ENCODE measurements at places on chromosomes 2 and 18.

DNA sequence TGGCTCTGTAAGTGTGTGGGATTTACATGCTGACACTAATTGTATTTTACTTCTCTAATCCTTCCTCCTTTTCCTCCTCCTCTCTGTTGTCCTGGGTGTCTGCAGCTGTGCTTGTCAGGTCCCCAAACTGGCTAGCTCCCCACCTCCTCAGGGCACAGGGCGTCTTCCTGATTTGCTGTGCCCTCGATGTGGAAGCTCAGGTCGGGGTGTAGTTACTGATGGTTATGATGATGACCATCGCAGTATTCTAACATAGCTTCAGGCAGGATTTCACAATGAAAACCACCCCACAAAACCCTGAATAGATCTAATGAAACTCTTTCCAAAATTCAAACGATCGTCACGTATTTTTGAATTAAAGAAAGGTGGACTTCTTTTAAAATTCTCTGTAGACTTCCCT, 428.4 kb downstream of the TGIF1 start:
- DNase-seq: no peak

GRCh38 chr2:212536817-212537725, 1.5 kb downstream of the ERBB4 start:
- DNase-seq: no peak

GRCh38 chr18:58338141-58338540, 290.8 kb downstream of the ALPK2 start:
- no peak for DNase-seq

DNA sequence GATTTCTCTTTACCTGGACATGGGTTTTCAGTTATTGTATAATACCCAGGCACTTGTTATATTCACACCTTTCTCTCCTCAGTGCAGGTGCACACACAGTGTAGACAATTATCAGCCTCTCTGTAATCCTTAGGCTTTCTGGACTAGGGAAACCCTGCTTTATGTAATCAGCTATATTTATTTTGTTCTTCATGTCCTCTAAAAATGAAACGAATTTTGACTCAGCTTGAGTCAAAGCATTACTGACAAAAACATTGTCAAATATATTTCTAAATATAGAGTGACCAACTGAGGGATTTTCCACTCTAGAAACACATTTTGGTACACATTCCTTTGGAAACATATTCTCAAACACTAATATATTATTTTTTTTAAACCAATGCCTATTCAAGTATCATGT, 144.8 kb upstream of the GULP1 start:
- no peak for DNase-seq

- no peak for DNase-seq
These were observed 8.2 kb downstream of the GDF7 start for GRCh38 chr2:20674974-20675679.

DNA sequence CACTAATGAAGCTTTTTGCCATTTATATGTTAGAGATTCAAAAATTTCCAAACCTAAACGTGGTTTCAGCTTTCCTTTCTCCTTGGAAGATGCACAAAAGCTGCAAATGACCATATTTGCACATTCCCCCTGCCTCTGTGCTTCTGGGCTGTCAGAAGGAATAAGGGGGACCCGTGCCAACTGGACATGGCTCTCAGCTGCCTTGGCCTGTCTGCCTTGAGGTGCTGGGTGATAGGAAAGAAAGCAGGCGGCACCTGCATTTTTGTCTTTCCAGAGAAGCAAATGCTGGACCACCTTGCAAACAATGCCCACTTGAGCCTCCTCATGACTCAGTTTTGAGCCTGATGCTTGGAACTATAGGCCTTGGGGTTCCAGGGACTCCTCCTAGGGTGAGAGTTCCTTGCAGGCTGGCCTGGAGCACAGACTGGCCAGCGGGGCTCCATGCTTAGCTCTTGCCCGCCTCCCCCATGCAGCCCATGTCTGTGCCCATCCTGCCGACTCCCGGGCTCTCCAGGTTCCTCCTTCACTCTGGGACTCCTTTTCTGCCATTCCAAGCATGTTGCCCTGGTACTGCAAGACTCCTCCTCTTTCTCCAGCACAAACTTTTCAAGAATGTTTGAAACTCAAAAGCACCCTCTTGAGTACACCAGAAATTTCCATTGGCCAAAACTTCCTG, 109.0 kb upstream of the EPAS1 start:
- DNase-seq: no peak

DNA sequence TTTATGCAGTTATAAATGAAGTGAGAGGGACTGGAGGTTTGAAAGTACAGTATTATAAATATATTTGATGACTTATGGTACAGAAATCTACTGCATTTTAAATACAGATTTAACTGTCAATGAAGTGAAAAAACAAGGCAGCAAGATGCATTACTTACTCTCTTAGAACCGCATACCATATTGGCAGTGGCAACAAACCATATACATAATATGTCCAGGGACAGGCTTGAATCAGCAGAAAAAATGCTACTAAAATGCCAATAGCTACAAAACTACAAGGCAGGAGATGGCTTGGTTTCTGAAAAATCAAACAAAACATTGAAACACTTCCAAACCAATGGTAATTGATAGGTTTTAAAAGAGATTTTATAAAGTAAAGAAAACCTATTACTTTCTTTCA, 77.2 kb downstream of the PIGN start:
- DNase-seq: no peak

GRCh38 chr2:109613922-109614714, at the start of the genes SEPTIN10 and SOWAHC:
Gene SEPTIN10, minus strand, starts transcription at chr2:109613966. Its CDS starts 139 bp downstream, at chr2:109613827.
Gene SOWAHC, plus strand, starts transcription at chr2:109614364. Its CDS starts 126 bp downstream, at chr2:109614490.
- DNase-seq: peak; percentile 70

DNA sequence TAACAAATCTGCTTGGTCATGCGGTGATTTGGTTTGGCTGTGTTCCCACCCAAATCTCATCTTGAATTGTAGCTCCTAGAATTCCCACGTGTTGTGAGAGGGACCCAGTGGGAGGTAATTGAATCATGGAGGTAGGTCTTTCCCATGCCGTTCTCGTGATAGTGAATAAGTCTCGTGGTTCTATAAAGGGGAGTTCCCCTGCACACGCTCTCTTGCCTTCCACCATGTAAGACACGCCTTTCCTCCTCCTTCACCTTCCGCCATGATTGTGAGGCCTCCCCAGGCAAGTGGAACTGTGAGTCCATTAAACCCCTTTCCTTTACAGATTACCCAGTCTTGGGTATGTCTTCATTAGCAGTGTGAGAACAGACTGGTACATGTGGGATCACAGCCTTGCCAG, 36.7 kb downstream of the TRABD2A start:
- no peak for DNase-seq

- DNase-seq: no peak
These were observed 367.8 kb upstream of the ID2 start for GRCh38 chr2:8314063-8314462.

DNA sequence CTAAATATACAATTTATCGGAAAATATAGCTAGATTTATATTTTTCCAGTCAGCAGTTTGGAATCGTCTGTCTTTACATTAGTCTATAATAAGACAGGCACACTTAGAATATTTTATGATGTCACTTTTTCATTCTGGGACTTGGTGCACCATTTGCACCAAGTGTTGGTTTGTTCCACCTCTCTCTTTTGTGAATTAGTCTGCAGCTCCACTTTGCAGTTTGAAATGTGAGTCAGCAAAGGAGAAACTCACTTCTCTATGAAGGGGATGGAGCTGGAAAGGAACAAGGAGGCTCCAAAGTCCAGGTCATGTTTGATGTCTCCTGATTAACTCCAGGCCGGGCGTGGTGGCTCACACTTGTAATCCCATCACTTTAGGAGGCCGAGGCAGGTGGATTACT, 63.8 kb upstream of the RTN4 start:
- no peak for DNase-seq

- no peak for DNase-seq
These were observed 118.8 kb downstream of the CTIF start for GRCh38 chr18:48657447-48658120.

DNA sequence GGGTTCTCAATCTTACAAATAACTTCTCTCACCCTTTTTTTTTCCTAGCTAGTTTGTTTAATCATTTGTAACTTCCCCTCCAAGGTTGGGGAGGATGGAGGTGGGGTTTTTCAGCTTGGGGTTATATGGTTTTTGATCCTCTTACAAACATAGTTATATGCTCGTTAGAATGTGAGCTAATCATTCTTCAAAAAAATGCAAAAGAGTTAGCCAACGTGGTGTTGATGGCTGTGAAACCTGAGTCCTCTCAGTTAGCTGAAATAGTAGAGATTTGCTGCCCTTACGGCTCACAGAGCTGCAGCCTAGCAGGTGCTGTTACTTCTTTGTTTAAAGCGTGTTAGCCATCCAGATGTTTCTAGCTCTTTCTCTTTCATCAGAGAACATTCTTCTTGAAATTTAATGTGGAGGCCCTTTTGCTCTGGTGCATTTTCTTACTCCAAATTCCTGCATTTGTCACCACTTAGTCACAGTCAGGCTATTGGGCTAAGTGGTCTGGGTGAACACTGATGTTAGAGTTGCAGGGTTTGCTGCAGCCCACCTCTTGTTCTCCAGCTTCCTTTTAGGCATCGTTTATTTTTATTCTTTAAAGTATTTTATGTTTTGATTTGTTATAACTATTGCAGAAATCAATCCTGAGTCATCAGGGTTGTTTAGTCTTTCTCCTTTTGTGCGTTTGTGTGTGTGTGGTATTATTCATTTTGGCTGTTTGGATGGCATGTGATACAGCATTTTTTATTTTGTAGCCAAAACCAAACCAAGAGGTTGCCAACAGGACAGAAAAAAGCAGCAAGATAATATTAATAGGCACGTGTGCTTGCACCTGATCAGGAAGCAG, 41.1 kb downstream of the LIMS1 start:
- DNase-seq: no peak

GRCh38 chr2:173631127-173631460, 276.4 kb downstream of the CDCA7 start:
- DNase-seq: no peak

DNA sequence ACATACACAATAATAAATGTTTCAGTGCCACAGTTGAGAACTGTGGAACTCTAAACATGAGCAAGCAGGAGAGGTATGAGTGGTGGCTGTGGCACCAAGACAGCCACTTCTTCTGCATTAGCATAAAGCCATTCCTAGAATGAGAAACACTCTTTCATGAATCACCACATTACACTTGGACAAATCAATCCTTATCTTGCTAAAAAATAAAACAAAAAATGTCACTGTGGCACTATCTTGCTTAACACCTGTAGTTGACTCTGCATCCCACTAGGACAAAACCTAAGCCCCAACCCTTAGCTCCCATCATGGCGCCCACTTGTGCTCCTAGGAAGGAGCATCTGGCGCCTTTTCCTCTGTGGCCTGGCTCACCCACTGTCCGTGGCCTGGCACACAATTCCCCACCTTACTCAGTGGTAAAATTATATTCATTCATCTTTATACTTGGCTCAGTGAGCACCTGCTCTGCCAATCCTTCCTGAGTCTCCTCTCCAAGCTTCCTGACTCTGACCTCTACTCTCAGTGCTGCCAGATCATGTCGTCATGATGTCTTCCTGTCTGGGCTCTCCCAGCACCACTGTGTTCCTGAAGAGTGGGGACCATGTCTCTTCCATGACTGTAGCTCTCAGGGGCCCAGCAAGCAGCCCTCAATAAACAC, 272.9 kb downstream of the LNPK start:
- no peak for DNase-seq

DNA sequence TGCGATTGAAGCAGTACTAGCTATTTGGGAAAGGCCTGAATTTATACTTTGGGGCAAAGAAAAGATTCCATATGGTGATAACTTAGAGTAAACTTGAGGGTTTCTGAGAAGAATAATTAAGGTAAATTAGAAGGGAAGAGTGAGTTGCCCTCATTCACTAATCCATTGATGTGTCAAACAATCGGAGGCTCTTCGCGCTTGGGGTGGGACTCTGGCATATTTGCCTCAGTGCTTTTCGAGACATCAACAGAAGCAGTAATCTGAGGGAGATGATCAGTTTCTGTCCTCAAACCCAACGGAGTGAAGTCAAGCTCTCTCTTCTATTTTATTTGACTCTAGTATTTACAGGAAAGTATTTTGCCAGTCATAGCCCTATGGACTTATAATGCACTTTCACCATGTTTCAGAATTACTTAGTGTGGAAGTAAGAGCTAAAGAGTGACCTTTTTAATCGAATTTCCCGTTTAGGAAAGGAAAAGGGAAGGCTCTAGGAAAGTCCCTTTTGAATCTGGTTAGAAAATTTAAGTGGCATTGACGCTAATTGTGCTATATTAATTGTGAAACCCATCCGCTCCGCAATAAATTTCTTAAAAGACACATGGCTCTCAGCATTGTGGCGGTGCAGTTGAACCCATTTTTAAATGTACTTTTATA, 1.3 kb downstream of the RAB10 start:
- no peak for DNase-seq

- no peak for DNase-seq
These were observed 120.9 kb downstream of the CLIP4 start for GRCh38 chr2:29236074-29236473.

DNA sequence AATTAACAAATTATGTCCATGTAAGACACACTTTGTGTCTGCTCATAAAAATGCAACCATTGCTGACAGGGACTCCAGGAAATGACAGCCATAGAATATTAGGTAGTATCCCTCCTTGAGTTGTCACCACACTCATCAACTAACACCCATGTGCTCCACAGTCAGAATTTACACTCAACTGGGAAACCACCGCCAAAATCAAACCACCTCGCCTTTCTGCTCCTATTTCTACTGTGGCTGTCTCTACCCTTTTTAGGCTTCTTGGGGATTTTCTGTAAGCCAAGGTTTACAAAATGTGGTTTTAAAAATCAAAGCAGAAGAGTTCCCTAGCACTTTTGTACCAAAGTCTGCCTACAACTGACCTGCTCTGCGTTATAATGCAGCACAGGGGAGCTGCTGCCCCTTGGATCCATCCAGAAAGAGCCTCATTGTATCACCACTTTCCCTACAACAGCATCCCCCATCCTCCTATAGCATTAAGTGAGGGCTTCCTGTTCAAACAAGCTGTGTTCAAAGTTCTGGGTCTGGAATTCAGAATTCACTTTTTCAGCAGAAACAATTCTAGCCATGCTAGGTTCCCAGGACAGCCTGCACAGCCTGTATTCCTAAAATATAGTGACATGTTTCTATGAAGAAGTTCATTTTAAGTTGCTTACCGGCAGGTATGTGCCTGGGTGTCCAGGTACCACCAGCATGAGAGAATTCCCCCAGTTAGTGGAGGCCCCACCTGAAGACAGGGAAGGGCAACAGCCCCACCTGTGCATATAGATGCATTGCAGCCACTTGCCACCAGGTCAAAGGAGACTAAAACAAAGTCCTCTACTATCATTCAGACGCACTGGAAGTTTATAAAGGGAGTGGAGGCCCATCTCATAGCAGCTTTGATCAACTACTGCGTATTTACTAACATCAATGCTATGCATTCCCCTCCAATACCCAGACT, 104.3 kb downstream of the MYO5B start:
- DNase-seq: no peak

- no peak for DNase-seq
These were observed 23.4 kb upstream of the TMEM87B start for GRCh38 chr2:112031473-112032223.

- DNase-seq: no peak
These were observed 28.5 kb downstream of the SEMA4F start for GRCh38 chr2:74682501-74682900.

DNA sequence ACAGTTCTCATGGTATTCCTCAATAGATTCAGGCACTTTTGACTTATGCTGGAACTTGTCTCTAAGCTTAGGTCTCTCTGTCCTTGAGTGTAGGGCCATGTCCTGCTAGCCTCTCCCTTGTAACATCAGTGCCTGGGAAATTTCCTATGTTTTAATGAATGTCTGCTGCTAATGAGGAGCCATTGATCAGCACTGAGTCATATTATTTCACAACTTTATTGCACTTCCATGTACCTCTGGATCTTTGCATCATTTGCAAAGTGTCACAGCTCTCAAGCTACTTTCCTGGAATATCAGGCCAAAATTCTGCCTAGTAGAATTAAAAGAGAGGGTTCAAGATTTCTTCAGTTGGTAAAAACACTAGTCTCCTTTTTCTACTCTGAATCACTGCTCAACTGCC, 102.5 kb downstream of the GAREM1 start:
- DNase-seq: no peak

- DNase-seq: no peak
These were observed 182.0 kb upstream of the ZC3H15 start for GRCh38 chr2:186304064-186304463.
